Fibroblast of lung (primary cell): ENCODE measurements at places on chromosomes 5 and 9.
A peak's percentile ranks its signal among the peaks of the same experiment; 100 is the strongest.

DNA sequence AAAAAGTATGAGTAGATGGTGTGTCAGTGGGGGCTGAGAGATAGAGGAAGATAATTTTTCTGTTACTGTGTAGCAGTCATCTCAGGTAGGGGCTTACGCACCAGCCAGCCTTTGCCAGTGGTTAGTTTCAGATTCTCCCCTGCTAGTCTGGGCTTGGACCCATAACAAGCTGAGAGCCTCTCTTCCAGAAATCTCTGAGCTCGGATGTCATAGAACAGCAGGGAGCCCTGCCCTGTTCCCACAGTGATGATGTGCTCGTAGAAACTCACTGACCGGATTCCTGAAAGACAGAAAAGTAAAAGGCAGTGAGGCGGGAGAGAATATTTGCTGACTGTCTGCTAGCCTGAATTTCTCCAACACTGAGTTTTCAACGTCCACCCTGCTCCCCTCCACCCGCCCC is 37.2 kb downstream of the DCAF12 start:
- no peak for DNase-seq

GRCh38 chr5:5331848-5332247 is 90.6 kb upstream of the ICE1 start:
- peak; percentile 50 for DNase-seq

- DNase-seq = no peak
Observed at GRCh38 chr9:131640438-131641137, 95.3 kb downstream of the PRRT1B start.

DNA sequence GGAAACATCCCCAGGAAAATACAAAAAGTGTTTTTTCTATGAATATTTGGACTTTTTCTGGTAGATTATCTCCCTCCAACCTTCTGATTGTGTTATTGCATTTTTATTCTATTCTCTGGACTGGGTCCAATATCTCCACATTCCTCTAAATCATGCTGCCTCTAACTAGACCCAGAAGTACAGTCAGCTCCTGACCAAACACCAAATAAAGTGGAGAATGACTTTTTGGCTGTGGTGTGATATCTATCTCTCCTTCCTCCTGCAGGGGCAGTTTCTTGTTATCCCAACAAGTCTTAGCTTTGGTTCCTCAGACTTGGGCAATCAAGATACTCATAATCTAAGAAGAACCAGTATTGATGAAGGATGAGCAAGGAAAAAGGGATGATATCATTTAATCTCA is 3.2 kb upstream of the RAI14 start:
- peak; percentile 41 for DNase-seq

DNA sequence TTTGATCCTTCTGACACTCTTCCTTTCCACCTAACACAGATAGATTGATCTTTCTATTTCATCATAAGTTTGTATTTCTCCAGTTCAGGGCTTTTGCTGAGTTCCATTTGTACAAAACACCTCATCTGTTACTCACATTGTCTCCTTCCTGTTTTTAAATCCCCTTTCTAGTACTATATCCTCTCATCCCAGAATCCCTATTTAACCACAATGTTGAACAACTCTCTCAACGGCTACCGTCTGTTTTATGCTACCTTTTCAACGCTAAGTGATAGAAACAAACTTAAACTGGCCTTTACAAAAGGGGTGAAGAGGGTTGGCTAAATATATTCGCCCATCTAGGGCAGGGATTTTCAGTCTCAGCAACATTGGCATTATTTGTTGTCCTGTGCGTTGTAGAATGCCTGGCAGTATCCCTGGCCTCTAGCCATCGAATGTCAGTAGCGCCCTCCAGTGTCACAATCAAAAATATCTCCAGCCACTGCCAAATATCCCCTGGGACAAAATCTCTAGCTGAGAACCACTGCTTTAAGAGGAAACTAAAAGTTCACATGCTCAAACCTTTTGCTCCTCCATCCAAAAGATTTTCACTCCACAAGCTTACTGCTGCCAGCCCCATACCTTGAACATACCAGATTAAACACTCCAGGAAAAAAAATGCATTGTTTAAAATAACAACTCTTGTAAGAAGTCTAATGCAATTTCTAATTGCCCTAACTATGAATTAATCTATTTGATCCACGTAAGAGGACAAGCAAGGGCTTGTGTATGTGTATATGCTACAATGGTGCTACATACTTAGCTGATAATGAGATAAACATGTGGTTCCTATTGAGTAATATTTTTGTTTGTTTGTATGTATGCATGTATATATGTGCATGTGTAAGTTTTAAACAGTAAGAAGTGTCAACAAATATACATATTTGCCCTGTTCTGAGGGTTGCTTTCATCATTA is 344.0 kb downstream of the PTPRD start:
- no peak for DNase-seq
